ENCODE measurements at places on chromosomes 5 and 9.

- DNase-seq = peak; percentile 55
These were observed 78.1 kb upstream of the NREP start for GRCh38 chr5:111834926-111835599.

DNA sequence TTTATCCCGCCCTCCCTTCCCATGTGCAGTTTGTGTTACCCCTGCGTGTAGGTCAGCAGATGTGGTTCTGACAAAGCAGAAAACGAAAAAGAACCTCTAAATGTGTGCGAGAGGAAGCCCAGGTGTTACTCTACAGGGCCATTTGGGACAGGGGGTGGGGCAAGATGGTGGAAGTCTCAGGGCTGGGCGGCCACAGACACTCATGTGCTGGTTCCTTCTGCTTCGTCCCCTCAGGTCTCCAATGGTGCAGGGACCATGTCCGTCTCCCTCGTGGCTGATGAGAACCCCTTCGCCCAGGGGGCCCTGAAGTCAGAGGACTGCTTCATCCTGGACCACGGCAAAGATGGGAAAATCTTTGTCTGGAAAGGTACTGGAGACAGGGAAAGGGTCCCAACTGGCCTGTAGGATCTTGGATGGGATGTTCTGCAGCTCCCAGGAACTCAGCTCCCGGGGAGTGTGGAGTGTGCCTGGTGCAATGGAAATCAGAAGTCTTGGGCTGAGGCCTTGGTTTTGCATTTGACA, 49.0 kb downstream of the GSN start:
- no peak for DNase-seq

DNA sequence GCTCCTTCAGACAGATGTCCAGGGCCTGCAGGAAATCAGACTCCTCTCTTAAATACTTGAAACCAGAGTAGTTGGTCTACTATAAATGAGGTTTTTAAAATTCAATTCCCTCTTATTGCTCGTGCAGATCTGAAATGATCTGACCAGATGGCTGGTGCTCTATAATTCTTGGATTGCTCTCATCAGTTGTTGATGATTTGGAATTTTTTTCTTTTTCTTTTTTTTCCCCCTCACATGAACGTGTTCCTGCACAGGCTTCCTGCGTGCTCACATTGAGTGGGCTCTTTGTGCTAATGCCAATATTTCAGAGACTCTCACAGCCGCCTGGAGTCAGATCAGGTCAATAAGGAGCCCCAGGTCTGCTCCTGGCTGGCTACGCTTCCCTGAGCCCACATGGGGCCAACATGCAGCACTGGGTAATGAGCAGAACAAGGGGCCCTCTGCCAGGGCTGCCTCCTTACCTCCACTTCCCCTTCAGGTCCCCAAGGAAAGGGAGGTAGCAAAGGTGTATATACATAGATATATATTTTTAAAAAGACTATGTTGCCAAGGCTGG, 82.0 kb downstream of the SIL1 start:
- DNase-seq = no peak

- no peak for DNase-seq
These were observed 62.8 kb downstream of the C9orf50 start for GRCh38 chr9:129558063-129558550.

GRCh38 chr9:7862170-7862569, 62.6 kb upstream of the DMAC1 start:
- DNase-seq = no peak

DNA sequence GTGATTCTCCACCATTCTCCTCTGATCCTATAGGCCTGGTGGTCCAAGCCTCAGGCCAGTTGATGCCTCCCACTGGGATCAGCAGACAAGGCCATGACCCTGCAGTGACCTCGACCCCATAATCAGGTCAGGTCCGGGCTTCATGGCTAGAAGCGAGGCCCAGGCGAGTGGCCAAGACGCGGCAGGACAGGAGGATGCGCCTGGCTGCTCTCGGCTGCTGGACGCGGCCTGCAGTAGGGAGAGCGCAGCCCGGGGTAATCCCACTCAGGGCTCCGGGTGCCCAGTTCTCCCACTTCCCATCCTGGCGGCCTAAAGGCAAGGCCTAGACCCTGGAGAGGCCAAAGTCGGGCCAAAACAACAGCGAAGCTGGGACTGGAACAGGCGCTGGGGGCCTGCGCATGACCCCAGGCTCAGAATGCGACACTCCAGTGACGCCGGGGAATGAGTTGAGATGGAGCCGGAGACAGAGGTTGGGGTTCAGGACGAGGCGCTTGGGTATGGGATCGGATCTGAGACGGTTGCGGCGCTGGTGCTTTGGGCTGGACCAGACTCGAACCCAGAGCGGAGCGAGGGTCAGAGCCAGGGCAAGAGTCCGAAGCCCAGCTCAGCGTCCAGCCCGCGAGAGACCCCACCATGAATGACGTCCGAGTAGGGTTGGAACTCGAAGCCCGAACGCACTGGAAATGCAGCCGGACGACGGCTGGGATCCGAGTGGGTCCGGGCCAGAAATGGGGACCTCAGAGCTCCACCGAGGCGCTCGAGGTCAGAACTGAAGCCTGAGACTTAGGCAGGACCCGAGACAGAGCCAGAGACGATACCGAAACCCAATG, 3.2 kb downstream of the LHX6 start:
- no peak for DNase-seq

GRCh38 chr5:176892663-176893062, 6.5 kb downstream of the HK3 start:
- DNase-seq = no peak

DNA sequence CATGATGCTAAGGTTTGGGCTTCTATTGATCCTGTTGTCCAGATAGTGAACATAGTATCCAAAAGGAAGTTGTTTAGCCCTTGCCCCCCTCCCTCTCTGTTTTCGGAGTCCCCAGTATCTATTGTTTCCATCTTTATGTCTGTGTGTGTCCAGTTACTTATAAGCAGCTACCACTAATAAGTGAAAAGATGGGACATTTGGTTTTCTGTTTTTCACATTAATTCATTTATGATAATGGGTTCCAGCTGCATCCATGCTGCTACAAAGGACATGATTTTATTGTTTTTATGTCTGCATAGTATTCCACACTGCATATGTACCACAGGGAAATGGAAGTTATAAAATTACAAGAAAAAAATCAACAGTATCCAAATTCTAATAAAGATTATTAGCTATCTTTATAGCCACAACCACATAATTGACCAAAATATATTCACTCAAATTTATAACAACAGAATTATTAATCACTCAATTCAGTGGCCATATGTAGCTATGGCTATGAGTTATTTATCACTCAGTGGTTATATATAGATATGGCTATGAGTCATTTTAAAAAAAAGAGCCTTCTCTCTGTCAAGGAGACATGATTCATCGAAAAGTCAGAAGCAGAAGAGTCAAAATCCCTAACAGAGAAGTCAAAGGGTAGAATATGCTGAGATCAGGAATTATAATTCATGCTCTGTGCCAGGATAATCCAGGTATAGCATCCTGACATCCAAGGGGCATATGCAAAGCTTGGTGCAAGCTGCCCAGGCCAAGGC, 367.5 kb downstream of the DEPDC1B start:
- no peak for DNase-seq

DNA sequence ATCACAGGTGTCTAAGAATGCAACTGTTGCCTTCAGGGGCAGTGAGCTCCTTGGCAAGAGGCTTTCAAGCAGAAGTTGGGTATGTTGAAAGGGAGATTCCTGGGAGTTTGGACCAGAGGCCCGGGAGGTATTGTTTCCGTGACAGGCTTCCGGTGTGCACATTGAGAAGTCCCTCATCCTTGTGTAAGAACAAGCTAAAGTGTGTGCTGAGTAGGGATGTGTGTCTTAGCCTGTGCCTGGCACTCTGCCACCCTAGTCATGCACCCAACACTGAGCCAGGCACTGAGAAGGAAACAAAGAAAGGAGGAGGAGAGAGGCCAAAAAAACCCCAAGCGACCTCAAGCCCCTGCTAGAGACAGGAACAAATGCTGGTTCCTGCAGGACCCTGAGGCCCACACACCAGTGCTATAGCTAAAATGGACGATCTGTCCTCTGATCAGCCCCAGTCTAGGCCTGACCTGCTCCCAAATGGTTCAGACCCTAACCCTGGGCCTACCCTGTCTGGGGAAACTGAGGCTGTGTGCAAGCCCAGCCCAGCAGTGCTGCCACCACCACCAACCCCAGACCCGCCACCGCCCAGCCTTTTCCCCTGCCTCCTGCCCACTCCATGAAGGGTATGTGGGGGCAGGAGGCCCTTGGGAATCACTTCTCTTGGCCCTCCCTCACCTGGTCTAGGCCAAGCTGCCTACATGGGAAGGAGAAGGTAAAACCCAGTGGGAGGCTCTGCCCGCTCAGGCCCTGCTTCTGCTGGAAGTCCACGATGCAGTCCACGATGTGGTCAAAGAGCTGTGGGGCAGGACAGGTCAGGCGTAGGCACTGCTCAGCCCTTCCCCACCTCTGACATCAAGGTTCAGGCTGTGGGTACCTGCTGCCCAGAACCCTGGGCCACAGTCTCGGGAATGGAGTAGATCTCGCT, 12.6 kb downstream of the HK3 start:
- DNase-seq = no peak

GRCh38 chr5:160537116-160537515, 115.5 kb downstream of the PTTG1 start:
- DNase-seq = no peak

DNA sequence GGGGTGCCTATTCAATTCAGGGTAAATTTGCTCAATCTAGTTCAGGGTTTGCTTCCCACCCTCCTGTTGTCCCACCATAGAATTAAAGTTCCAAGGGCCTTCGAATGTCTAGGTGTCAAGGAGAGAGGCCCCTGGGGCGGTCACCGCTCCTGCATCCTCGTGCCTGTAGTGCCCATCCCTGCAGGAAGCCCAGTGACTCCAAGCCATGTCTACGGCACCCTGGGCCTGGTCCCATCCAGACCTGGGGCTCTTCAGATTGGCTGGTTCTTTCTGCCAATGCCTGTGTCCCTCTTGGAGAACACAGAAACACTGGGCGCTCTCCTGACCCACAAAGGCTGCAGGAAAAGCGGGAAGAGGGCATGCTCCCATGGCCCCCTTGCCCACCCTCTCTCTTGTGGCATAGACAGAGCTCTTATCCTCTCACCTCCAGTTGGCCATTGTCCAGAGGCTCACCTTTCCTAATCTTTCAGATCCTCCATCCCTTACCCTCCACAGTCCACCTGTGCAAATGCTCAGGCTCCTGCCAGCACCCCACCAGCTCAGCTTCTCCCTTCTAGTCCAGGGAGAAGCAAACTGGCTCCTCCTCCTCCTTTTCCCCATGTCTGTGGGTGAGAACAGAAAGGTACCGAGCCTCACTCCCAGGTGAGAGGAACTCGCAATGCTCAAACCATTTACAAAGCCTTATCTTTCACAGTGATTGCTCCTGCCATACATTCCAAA, 253.0 kb upstream of the IRX2 start:
- DNase-seq = no peak

GRCh38 chr9:127142931-127143464, 20.6 kb upstream of the ANGPTL2 start:
- DNase-seq = no peak

GRCh38 chr5:5246736-5247135, 106.6 kb downstream of the ADAMTS16 start:
- DNase-seq = no peak

Measured in AML-193 (cell line).